BJ (cell line): ENCODE measurements at places on chromosomes 11 and 22. TPM values are rescaled to one million over a fixed set of nuclear protein-coding genes. Genes with fewer than 3 reads are reported as not detected.

OR5D16 gene
- not detected in 2 replicates for polyA plus RNA-seq

SEC14L2 gene
- polyA plus RNA-seq: 20.1 and 22.8 TPM in 2 replicates

SMCO4 gene
- polyA plus RNA-seq: 11.9 and 12.8 TPM in 2 replicates

NCF4 gene
- polyA plus RNA-seq: not detected in 2 replicates

GRAMD1B gene
- 8.7 and 11.7 TPM in 2 replicates for polyA plus RNA-seq

ZNRF3 gene
- polyA plus RNA-seq: 0.75 and 1.1 TPM in 2 replicates

SCUBE2 gene
- polyA plus RNA-seq: 1.4 and 2.0 TPM in 2 replicates

RIMBP3C gene
- 0.06 and 0.11 TPM in 2 replicates for polyA plus RNA-seq

PLEKHA7 gene
- 0.04 and 0.07 TPM in 2 replicates for polyA plus RNA-seq

KCNJ1 gene
- not detected in 2 replicates for polyA plus RNA-seq

EIF3M gene
- 202 and 394 TPM in 2 replicates for polyA plus RNA-seq

DNA sequence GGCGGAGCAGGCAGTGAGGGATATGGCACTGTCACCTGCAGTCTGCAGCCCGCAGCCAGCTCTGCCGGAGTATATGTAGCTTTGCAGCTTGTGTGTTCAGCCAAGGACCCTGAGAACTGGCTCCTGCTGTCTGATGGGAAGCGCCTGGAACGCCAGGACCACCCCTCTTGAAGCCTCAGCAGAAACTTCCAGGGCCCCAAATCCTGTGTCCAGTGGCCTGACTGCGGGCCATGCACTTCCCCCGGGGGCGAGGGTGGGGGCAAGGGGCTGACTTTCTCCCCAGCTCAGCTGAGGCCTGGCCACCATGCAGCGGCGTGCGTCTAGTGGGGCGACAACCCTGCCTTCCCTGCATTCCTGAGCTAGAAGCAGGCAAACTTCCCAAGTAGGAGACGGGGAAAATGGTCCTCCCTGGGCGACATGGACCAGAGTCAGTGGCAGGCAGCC, 32.3 kb downstream of the PISD start:
- DNase-seq: no peak

GRCh38 chr11:26286472-26287066, 45.4 kb upstream of the ANO3 start:
- no peak for DNase-seq

GRCh38 chr11:120694726-120695125, 183.2 kb downstream of the GRIK4 start:
- DNase-seq: no peak

- no peak for DNase-seq
These were observed 2352.8 kb upstream of the RAG2 start for GRCh38 chr11:38950867-38951266.

DNA sequence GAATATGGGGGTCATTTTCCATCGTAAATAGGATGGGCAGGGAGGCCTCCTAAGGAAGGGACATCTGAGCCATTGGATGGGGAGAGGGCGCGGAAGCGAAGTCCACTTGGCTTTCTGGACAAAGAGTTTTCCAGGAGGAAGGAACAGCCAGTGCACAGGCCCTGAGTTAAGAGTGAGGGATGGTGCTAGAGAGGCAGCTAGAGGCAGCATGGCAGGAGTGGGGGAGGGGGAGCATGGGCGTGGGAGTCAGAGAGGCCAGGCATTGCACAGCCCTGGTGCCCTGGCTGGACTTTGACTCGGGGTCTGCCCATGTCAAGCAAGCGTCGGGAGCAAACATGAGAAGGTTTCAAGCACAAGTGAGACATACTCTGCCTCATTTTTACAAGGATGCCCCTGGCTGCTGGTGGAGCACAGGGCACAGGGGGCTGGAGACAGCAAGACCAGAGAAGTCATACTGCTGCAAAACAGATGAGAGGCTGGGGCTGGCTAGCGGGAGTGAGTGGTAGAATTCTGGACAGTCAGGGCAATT, 9.0 kb downstream of the GNAZ start:
- no peak for DNase-seq

DNA sequence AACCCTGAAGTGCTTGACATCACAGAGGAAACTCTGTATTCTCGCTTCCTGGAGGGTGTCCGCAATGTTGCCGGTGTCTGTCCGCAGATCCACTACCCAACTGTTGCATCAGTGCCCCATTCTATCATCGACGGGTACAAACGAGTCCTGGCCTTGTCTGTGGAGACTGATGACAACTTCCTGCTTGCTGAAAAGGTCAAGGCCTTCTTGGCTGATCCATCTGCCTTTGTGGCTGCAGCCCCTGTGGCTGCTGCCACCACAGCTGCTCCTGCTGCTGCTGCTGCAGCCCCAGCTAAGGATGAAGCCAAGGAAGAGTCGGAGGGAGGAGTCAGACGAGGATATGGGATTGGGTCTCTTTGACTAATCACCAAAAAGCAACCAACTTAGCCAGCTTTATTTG, 42.9 kb upstream of the DAGLA start:
- DNase-seq: no peak

DNA sequence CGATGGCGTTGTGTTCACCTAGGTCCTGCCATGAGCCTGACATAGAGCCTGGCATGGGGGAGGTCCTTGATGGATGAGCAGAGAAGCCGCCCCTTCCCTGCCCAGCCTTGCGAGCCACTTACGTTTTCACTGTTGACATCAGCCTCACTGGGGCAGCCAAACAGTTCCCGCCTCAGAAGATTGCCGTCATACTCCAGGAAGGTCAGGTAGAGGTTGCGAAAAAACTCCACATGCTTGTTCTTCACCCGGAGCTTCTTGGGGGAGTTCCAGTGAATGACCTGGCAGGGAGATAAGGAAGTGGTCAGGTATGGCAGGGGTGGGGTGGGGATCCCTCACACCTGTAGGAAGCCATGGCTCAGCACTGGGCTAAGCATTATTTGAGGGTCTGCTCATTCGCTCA, 279.3 kb upstream of the SYN3 start:
- DNase-seq: no peak

- no peak for DNase-seq
These were observed 40.5 kb downstream of the IL18BP start for GRCh38 chr11:72039031-72039855.

- no peak for DNase-seq
These were observed 12.3 kb downstream of the DGAT2 start for GRCh38 chr11:75780888-75781287.

- DNase-seq: no peak
These were observed 7.6 kb upstream of the KCTD14 start for GRCh38 chr11:78030429-78031325.

DNA sequence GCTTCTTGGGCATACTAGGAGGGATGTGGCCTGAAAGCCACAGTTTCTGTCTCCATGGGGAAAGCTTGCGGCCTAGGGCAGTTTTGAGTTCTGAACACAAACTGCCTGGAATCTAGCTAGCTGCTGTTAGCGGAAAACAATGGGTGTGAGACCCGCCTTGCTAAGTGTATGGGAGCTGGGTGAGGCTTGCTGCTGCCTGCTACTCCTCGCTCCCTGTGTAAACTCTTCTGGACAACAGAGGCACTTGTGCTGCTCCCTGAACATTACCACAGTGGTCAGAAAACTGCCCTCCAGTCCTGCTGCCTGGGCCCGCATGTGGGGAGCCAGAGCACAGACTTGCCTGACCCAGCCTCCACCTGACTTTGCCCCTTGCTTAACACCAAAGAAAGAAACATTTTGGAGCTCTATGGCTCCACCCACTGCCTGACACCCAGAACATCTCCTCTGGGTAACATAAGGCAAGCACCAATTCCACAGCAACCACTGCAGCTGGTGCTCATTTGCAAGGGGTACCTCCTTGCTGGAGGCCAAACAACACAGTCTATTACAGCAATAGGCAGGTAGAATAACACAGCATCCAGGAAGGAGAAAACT, 766.3 kb upstream of the RAG2 start:
- DNase-seq: no peak

DNA sequence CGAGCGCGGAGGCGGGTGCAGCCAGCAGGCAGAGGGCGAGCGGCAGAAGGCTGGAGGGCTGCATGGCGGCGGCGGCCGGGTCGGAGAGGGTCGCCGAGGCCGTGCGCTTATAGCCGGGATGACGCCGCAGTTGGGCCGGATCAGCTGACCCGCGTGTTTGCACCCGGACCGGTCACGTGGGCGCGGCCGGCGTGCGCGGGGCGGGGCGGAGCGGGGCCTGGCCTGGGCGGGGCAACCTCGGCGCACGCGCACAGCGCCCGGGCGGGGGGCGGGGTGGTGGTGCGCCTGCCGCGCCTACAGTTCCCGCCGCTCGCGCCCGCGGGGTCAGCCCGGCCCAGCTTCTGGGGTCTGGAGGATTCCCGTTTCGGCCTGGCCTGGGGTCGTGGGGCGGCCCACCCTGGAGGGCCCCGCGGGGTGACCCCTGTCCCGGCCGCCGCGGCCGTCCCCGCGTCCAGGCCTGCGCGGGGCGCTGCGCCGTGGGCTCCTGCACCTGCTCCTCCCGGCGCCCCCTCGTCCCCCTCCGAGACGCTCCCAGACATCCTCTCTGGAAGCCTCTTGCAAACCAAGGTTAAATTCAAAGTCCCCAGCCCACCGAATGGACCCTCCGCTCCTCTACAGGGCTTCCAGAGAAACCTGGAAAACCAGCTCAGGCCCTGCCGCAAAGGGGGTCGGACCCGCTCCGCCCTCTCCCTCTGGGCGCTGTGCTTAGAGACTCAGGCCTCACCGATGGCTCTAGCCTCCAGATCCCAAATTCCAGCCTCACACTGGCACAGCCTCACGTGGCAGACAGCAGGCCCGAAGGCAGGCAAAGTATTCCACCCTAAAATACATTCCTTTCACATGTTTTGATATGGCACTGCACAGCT, at the start of gene CTSD:
TSS of gene CTSD (minus strand) at position 132 of the 866 bp plus-strand sequence. CDS start at position 64, 68 bp downstream.
- DNase-seq: no peak

DNA sequence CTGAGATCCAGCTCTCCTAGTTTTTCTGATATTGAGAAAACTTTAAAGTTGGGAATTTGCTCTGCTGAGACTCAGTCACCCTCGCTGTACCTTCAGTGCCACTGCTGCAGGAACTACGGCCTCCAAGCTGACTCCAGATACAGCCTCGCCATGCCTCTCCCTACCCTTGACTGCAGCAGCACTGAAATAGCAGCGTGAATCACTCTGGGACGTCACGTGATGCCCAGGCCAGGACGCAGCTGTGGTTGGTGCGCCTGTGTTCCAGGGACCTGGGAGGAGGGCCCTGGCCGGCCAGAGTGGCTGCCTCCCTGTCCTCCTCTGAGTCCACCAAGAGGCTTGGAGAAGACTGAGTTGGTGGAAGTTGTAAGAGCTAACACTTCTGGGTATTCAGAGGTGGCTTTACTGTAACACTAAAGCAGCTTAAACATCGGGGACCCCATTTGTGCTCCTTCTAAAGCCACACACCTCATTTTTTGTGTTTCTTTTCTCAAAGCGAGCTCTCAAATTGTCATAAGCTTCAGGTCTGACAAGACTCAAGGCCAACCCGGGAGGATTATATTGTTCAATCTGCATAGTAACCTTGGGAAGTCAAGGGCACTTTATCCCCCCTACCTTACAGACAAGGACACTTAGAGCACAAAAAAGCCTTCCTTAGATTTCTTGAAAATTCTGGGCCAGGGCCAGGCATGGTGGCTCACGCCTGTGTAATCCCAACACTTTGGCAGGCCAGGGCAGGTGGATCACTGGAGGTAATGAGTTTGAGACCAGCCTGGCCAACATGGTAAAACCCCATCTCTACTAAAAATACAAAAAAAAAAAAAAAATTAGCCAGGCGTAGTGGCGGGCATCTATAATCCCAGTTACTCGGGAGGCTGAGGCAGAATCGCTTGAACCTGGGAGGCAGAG, 4.2 kb upstream of the STIP1 start:
- DNase-seq: peak; percentile 72

GRCh38 chr11:74069146-74070046, 60.5 kb upstream of the UCP3 start:
- DNase-seq: peak; percentile 60

DNA sequence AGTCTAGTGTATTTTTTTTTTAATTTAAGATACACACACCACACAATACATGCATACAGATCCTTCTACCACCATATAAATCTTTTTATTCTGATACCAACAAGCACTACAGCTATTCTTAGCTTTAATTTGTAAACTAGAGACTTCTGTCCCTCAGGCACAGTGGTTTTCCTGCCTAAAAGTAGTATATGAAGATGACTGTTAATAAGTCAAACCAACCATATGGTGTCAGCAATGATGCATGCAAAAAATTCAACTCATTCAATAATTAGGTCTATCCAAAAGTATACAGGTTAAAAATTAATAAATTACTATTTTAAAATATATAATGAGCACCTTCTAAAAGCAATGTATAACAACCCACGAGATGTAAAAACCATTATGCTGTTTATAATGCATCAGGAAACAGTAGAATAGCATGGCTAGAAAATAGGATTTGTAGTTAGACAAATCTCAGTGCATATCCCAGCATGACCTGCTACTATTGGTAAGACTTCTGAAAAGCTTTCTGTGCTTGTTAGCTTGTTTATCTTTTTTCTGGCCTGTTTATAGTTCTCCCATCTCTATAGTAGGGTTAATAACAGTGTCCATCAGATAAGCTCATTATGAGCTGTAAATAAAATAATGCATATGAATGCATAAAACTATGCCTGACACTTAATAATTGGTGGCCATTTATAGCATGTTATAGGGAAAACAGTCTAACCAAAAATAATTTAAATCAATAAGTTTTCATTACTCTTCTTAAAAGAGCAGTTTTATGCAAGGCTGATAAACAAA, 10.2 kb downstream of the RAB38 start:
- no peak for DNase-seq

DNA sequence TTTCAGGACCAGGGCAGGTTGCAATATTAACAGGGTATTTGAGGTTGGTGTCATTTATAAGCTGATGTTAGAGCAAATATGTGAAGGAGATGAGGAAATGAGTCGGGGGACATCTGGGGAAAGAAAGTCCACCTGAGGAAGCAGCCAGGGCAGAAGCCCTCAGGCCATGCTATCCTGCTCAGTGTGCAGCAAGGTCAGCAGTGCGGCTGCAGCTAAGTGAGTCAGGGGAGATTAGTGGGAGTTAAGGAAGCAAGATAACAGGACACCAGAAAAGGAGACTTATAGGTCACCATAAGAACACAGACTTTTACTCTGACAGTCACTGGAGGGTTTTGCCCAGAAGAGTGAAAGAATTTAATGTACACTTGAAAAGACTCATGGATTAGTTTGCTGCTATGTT, 468.9 kb downstream of the NTM start:
- DNase-seq: no peak

DNA sequence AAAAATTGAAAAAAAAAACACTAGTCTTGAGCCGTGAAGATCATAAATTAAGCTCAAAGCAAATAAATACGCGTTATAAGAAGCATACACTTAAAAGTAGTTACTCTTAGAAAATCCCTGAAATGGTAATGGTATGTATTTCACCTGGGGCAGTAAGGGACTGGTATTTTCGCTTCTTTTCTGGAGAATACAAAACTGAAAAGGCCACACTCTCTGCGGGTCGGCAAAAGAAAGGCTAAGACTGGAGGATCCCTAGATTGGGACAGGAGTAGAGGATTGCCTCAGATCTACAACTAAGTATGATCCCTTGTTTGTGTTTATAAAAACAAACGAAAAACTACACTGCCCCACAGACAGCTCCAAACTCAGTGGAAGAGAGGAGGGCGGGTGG, 617 bp downstream of the TSG101 start:
- no peak for DNase-seq
